ENCODE measurements at places on chromosomes 11 and 22. TPM values are rescaled to one million over a fixed set of nuclear protein-coding genes. Genes with fewer than 3 reads are reported as not detected.

TRIM6 gene
- total RNA-seq: 1.1 TPM

PLXNB2 gene
- 23.5 TPM for total RNA-seq

GRAP2 gene
- total RNA-seq: 108 TPM

ENTHD1 gene
- total RNA-seq: not detected

SHANK2 gene
- total RNA-seq: not detected

Measured in activated CD4-positive, alpha-beta memory T cell treated with anti-CD3 and anti-CD28 coated beads, Interleukin-2, amount 10 ng/mL, durations not matched to agents 7 days and 5 days (primary cell).